ENCODE measurements at places on chromosomes 4 and X. TPM values are rescaled to one million over a fixed set of nuclear protein-coding genes. Genes with fewer than 3 reads are reported as not detected.

FRYL gene
- polyA plus RNA-seq, result 45.7 TPM

UCHL1 gene
- polyA plus RNA-seq, result 111 TPM

STK32B gene
- 1.6 TPM for polyA plus RNA-seq

GRCh38 chr4:65658117-65658516, 12.2 kb downstream of the EPHA5 start:
- H3K27me3 ChIP-seq, result no peaks in the 10 kb centered on the region
- no peak for DNase-seq
- H3K4me3 ChIP-seq, result no peak overlapping the region
- H3K27ac ChIP-seq, result no peak overlapping the region
- no peaks in the 10 kb centered on the region for H3K4me1 ChIP-seq

GRCh38 chrX:137233478-137233877, 199.7 kb upstream of the GPR101 start:
- H3K36me3 ChIP-seq, result no peaks in the 10 kb centered on the region
- H3K27me3 ChIP-seq, result no peaks in the 10 kb centered on the region
- no peak for DNase-seq
- H3K4me1 ChIP-seq, result no peaks in the 10 kb centered on the region
- no peak overlapping the region for H3K27ac ChIP-seq

GRCh38 chrX:1788300-1788911, 173.5 kb downstream of the ASMT start:
- H3K36me3 ChIP-seq, result no peaks in the 10 kb centered on the region
- H3K4me1 ChIP-seq, result no peaks in the 10 kb centered on the region
- no peak for DNase-seq
- no peak overlapping the region for H3K4me3 ChIP-seq
- no peak overlapping the region for H3K27ac ChIP-seq
- no peaks in the 10 kb centered on the region for H3K27me3 ChIP-seq
